ENCODE measurements at places on chromosomes 16 and 17.

DNA sequence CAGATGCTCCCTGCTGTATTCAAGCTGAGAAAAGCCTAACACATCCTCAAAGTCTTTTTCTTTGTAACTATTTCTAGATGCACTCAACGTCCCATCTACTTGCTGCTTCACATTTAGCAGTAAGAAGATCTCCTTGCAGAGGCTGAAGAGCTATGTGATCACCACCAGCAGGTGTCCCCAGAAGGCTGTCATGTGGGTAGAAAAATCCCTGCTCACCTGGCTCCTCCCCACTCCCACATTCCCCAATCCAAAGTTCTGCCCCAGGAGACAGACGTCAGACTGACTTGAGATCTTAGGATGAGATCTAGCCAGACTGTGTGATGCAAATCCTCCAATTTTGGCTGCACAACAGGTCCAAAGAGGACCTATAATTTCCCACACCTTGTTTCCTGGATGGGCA, 1.1 kb downstream of the CCL13 start:
- no peak for DNase-seq

DNA sequence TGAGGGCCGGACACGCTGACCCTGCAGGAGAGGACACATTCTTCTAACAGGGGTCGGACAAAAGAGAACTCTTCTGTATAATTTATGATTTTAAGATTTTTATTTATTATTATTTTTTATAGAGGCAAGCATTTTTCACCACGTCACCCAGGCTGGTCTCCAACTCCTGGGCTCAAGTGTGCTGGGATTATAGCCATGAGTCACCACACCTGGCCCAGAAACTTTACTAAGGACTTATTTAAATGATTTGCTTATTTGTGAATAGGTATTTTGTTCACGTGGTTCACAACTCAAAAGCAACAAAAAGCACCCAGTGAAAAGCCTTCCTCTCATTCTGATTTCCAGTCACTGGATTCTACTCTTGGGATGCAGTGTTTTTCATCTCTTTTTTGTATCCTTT, 2.3 kb upstream of the SERPINF1 start:
- no peak for DNase-seq

GRCh38 chr16:54506214-54506580, 219.6 kb upstream of the IRX3 start:
- no peak for DNase-seq

- no peak for DNase-seq
Observed at GRCh38 chr16:46756772-46757171, 8.6 kb upstream of the MYLK3 start.

DNA sequence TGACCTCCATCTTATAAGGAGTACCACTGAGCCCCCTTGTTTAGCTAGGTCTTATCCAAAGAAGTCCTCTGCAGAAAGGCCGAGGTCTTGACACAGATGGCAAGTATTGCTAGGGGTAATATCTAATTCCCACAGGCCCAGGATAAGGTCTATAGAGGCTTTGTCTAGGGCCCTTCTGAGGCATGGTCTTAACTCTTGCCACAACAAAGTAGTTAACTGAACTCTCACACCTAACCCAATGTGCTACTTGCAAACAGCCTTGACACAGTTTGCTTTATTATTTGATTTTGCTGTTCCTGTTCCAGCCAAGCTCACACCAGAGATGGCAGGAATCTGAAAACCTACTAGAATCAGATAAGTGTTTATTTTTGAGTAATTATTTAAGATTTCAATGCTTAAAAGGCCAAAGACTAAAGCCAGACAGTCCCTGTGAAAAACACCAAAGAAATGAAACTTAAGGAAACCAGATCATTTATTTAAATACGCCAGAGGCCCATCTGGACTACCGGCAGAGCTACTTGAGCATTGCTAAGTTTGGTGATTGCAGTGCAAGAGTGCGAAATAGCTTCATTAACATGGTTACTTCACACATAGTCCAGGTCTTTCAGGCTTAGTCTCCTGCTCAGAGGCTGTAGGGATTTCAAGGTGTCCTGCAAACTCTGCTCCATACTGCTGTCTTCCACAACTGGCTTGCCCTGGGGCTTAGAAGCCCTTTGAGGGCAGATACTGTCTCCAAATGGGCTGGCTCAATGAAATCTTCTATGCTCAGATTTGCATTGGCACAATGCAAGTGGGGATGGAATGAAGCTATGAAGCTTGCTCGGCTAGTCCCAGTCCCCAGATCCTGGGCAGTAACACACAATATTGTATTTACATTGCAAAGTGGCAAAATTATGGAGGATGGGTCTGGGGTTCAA, 28.5 kb upstream of the SUPT4H1 start:
- no peak for DNase-seq

GRCh38 chr16:19908921-19909320, 24.3 kb upstream of the GPRC5B start:
- no peak for DNase-seq

DNA sequence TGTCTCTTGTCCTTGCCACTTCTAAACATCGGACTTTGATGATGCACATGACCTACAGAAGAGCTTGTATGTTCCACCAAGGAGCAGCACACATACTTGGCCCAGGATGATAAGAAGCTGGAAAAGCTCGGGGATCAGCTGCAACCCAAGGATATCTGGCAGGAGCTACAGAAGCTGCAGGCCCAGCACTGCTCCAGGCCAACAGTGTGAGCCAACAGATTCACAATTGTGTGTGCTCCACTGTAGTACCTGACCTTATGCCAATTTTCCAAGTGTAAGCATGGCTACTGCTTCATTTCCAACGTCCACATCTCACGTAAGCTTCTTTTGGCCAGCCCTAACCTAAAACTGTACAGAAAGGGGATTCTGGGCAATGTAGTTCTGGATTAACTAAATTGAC, 83.4 kb downstream of the COX10 start:
- DNase-seq = no peak

GRCh38 chr16:56286809-56287208, 95.5 kb downstream of the GNAO1 start:
- DNase-seq = no peak

DNA sequence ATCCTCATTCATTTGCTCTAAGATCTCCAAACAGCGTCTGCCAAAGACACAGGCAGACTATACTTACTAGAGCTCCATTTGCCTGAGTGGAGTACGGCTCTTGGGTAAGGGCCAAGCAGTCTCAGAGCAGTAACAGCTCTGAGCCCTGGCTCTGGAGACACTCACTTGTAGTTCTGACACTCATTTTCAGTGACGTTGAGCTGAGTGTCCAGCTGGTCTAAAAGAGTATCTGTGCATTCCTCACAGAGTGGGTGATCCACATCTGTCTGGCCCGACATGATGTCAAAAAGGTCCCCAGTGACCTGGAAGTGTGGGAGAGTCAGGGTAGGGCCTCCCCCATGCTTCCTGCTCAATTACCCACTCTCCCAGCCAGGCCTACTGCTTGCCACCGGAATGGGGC, 5.7 kb downstream of the BECN1 start:
- no peak for DNase-seq

DNA sequence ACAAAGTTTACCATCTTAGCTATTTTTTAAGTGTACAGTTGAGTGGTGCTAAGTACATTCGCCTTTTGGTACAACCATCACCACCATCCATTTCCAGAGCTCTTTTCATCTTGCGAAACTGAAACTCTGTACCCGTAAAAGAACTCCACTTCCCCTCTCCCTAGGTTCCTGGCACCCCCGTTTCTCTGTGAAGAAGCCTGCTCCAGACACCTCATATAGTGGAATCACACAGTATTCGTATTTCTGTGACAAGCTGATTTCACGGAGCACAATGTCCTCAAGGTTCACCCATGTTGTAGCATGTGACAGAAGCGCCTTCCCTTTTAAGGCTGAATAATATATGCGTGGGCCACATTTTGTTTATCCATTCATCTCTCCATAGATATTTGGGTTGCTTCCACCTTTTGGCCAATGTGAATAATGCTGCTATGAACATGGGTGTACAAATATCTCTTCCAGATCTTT, 54.2 kb upstream of the MAP3K14 start:
- DNase-seq = no peak

All from nucleus accumbens (tissue), 56 donors.